ENCODE measurements at places on chromosomes 6 and 20.

GRCh38 chr6:20028143-20028542 is 184.1 kb downstream of the MBOAT1 start:
- DNase-seq: no peak

- no peak for DNase-seq
Observed at GRCh38 chr6:64520050-64520449, 884.4 kb downstream of the PHF3 start.

GRCh38 chr20:3915691-3916090 is 26.5 kb downstream of the PANK2 start:
- no peak for DNase-seq

DNA sequence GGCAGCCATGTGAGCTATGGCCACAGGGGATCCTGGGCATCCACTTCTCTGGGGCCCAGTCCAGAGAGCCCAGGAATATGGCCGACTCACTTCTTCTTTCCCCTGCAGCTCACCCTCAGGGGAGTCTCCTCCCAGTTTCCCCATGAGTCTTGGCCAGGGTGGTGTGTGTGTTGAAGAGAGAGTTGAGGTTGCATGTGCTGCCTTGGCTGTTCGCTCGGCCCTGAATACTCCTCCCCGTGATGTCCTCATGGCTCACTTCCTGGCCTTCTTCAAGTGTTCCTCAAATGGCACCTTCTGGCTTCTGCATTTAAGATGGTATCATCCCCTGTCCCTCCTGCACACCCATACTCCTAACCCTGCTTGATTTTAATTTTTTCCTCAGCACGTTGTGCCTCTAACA is 3.2 kb upstream of the TREML1 start:
- no peak for DNase-seq

- no peak for DNase-seq
Observed at GRCh38 chr6:97703661-97704060, 420.6 kb upstream of the MMS22L start.

- no peak for DNase-seq
Observed at GRCh38 chr20:11918391-11918845, 725 bp downstream of the BTBD3 start.

DNA sequence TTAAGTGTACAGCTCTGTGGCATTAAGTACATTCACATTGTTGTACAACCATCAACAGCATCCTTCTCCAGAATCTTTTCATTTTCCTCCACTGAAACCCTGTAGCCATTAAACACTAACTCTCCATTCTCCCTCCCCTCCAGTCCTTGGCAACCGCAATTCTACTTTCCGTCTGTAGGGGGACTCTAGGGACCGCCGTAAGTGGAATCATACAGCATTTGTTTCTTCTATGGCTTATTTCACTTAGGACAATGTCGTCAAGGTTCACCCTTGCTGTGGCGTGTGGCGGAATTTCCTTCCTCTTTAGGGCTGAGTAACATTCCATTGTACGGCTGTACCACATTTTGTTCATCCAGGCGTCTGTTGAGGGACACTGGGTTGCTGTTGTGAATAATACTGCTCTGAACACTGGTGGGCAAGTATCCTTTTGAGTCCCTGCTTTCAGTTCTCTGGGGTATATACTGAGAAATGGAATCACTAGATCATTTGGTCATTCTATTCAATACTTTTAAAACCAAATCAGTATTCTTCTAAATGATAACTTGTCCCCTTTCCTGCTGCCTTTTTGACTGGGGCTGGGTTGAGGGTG is 50.7 kb downstream of the PPP1R3G start:
- DNase-seq: peak; percentile 47

- no peak for DNase-seq
Observed at GRCh38 chr6:34021554-34022190, 124.2 kb downstream of the GRM4 start.

DNA sequence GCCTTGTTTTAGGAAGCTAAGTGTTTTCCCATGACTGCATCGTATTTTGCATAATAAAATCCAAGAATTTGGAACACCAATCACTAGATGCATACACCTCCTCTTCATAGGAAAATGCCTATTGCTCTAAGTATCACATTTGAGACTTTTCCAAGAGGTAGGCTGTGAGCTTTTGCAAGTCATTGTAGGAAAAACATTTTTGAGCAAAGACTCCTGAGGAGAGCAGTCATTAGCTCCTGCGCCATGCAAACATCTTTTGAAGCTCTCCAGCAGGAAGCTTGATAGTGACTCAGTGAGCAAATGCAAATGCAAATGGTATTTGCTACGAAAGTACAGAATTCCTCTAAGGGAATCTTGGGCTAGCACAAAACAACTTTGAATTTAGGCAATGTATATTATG is 750.4 kb downstream of the QKI start:
- no peak for DNase-seq

- no peak for DNase-seq
Observed at GRCh38 chr6:167735084-167735950, 91.4 kb upstream of the AFDN start.

GRCh38 chr6:39590871-39591393 is 134.3 kb downstream of the KIF6 start:
- no peak for DNase-seq

- no peak for DNase-seq
Observed at GRCh38 chr6:131831392-131831791, 23.6 kb downstream of the ENPP1 start.

- no peak for DNase-seq
Observed at GRCh38 chr20:9052136-9052535, 16.8 kb upstream of the PLCB4 start.

GRCh38 chr6:12164508-12164770 is 125.7 kb upstream of the EDN1 start:
- DNase-seq: no peak

DNA sequence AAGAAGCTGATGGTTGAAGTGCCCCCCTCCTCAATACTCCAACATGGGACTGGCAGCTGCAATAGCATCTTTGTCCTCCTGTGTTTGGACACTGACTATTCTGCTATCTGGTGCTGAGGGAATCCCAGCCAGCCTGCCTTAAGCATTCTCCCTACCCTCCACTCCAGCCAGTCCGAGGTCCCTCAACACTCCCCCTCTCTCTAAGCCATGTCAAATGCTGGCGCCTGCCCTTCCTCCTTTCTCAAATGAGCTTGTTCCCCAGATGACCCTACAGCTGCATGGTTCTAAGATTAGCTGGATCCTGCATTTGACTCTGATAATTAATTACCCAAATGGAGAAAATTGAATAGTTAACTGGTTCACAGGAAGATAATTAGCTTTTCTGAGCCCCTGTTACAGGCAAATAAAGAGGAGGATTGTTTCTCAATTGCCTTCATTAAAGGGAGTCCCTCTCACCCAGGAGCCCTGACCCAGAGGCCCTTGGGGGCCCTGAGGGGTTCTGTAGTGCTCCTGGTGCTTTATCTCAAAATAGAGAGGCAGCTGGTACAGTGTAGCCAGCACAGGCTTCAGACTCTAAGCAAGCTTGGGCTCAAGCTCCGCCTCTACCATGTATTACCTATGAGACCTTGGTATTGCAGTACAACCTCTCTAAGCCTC is 37.9 kb upstream of the CHD6 start:
- no peak for DNase-seq

- DNase-seq: no peak
Observed at GRCh38 chr6:93784794-93785693, 365.7 kb upstream of the EPHA7 start.

- no peak for DNase-seq
Observed at GRCh38 chr20:18742841-18743240, 70.7 kb upstream of the SCP2D1 start.

GRCh38 chr6:34412016-34412415 is 13.9 kb downstream of the RPS10 start:
- no peak for DNase-seq

DNA sequence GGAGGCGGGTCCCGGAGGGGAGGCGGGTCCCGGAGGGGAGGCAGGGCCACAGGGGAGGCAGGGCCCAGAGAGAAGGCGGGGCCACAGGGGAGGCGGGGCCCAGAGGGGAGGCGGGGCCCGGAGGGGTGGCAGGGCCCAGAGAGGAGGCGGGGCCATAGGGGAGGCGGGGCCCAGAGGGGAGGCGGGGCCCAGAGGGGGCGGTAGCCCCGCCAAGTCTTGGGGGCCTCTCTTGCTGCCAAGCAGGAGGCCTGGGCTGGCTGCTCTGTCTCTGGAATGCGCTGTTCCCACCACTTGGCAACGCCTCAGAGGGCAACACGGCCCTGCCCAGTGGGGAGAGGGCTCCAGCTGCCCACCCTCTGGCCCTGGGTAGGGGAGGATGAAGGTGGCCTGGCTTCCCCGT is 80.5 kb downstream of the YTHDF1 start:
- no peak for DNase-seq

DNA sequence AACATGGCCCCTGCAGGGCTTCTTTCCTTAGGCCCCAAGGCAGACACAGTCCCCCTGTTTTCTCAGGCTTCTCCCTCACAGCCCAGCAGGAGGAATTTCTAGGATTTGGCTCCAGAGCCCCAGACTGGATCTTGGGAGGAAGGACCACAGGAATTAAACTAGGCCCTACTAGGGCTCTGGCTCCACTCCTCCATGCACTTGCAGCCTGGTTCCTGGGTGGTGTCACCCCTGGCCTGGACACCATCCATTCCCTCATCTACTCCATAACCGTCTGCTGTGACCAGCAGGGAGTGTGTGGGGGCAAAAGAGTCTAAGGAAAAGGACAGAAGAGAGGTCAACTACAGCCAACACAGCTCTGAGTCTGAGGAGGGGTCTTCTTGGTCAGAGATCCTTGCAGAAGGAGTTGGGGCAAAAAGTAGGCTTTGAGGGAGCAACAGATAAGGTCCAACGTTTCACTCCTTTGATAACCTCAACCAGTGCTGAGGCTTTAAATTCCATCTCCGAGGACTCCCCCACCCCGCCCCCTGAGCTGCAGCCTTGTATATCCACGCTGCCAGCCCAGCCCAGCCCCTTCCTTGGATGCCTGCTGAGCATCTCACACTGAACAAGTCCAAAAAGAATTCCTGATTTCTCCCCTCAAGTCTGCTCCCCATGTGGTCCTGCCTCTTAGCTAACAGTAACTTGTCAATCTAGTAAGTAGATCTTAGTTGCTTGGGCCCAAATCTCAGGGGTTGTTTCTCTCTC is 27.9 kb upstream of the SPDEF start:
- DNase-seq: no peak

DNA sequence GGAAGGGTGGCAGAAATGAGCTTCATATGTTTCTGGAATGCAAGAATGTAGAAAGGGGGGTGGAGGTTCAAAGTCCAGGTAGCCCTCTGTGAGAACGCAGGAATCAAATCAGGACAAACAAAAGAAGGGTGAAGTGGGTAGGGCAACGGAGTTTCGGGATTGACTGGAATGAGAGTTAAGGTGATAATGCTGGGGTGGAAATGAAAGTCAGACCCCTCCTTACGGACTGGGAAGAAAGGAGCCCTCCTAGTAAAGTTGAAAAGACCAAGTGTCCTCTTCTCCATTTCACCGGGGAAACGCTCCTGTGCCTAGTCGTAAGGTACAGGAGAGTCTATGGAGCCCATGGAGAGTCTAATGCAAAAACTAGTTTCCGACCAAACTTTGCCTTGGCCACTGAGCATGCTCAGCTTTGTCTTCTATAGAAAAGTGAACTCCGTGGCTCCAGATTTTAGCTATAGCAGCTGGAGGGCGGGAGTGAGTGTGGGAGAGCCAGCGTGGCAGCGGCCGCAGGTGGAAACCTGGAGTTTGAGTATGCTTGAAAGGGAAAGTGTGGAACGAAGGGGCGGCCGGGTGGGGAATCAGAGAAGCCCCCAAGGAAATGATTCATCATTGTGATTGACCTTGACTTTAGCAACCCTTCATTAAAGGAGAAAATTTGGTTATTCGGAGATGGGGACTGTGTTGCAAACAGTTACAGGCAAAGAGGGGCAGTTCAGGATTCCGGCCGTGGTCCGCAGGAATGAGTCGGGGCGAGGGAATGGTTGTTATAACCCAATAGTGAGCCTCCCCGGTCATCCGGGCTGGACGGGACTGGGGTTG is 1.3 kb upstream of the LRRC1 start:
- no peak for DNase-seq

DNA sequence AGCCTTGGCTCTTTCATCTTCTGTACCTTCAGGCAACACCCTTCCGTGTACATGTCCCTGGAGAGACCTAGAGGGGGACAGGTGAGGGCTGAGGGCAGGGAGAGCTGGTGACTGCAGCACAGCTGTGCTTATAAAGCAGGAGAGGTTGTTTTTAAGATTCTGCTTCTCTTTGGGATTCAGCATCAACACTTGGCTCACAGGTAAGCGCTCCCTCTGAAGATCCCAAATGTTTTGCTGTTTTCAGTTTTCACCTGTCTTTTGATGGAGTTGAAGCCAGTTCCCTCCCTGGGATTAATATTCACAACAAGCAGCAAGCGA is 19.4 kb upstream of the TRAF3IP2 start:
- DNase-seq: no peak

DNA sequence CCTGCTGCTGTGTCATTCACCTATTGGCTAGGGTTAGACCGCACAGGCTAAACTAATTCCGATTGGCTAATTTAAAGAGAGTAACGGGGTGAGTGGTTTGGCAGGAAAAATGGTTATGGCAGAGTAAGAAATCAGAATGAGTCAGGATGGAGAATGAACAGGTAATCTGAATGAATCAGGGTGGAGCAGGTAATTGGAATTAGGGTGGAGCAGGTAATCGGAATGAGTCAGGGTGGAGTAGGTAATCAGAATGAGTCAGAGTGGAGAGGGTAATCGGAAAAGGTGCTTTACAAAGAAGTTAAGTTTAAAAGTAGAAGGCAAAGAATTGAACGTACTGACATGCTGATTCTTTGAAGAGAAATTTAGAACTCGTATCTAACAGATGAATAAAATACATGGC is 11.7 kb downstream of the SLC35A1 start:
- DNase-seq: no peak

DNA sequence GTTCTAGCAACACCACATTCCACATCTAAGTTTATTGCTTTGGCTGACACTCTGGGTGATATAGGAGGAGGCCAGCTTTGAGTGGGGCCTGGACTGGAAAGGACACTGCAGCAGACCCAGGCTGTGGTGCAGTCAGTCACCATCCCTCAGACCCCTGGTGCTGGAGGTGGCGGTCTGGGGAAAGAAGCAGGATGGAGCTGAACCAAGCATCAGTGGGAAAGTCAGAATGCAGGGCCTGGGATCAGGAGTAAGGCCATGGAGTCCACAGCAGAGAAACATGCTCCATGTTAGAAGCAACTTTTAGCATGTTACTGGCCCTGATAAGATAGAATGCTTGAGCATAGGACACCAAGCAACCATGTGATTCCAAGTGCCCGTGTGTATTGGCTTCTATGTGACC is 5.9 kb downstream of the HLA-A start:
- DNase-seq: no peak

DNA sequence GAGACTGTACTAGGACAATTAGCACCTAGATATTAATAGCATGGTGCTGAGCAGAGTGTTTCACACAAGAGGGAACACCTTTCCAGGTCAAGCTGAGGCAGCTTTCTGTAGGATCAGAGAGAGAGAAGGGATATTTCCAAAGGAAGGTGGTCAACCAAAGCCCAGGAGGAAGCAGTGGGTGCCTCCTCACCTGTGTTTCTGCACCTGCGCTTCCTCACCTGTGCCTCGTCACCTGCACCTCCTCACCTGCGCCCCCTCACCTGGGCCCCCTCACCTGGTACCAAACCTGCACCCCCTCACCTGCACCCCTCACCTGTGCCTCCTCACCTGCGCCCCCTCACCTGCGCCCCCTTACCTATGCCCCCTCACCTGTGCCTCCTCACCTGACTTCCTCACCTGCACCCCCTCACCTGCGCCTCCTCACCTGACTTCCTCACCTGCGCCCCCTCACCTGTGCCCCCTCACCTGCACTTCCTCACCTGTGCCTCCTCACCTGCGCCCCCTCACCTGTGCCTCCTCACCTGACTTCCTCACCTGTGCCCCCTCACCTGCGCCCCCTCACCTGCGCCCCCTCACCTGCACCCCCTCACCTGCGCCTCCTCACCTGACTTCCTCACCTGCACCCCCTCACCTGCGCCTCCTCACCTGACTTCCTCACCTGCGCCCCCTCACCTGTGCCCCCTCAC is 67.9 kb downstream of the TTLL2 start:
- DNase-seq: no peak

GRCh38 chr20:20473657-20474056 is 105.8 kb downstream of the INSM1 start:
- no peak for DNase-seq
